ENCODE measurements at places on chromosomes 6 and 20.

- no peak for DNase-seq
Observed at GRCh38 chr20:47971058-47971791, 185.9 kb upstream of the SULF2 start.

DNA sequence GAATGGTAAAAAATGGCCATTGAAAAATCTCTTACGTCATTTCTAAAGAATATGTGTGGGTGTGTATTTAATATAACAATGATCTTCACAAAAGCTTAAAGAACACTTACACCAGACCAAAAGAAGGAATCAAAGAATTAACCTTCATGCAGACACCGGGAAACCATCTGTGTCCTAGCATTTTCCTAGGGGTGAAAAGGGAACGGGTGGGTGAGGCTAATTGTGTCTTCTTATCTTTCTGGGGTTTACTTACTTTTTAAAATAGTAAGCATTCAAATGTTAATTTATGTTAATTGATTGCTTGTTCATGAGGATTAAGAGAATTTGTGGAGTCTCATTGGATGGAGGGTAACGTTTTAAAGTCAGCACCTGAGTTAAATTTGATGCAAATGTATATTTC, 47.5 kb downstream of the BMP2 start:
- no peak for DNase-seq

DNA sequence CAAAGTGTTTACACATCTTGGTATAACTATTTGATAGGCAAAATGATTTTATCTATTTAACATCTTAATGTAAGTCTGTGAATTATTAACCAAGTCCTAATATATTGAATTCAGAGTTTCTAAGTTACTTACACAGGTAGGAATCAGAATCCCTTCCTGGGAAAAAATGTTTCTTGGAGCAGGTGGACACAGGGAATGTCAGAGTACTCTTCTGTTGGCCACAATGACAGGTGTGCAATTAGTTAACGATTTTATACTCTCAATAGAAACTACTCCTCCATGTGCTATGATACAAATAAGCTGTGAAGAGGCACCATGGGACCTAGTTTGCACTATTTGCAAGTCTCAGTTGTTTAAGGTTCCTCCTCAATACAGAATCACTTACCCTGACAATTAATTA, 821 bp upstream of the TAAR5 start:
- DNase-seq = no peak

GRCh38 chr20:35559042-35559693, 17.3 kb downstream of the ERGIC3 start:
- DNase-seq = no peak

GRCh38 chr20:20493701-20494100, 125.8 kb downstream of the INSM1 start:
- no peak for DNase-seq
